ENCODE measurements at places on chromosomes 13 and 19.
A peak's percentile ranks its signal among the peaks of the same experiment; 100 is the strongest.

DNA sequence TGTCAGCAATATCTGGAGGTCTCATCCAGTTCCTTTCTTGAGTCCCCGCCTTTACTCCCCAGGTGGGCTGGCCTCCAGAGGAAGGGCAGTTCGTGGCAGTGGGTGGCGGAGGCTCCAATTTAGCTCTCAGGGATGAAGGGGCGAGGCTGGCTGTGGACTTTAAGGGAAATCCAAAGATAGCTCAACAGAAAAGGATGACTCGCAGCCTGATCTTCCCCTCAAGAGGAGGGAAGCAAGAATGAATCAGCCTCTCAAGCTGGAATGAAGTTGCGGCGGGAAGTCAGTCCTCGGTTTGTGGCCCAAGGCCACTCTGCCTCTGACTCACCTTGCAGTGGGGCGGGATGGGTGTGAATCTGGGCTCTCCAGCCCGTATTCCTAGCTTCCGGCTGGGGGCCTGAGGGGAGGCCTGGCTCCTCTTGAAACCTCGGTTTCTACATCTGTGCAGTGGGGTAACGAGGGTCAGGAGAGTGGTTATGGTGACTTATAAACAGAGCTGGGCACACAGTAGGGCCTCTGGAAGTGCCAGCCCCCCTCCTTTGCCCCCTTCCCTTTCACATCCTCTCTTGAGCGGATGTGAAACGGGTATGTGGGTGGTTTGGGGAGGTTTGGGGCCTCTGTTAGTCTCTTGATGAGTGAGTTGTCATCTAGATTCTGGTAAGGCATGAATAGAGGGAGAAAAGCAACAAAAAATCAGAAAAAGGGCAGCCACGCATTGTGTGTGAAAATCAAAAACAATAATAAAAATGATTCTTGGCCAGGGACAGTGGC, 10.5 kb upstream of the SMG9 start:
- DNase-seq: peak; percentile 97

- no peak for DNase-seq
Observed at GRCh38 chr13:51905787-51906186, 44.0 kb downstream of the CCDC70 start.

DNA sequence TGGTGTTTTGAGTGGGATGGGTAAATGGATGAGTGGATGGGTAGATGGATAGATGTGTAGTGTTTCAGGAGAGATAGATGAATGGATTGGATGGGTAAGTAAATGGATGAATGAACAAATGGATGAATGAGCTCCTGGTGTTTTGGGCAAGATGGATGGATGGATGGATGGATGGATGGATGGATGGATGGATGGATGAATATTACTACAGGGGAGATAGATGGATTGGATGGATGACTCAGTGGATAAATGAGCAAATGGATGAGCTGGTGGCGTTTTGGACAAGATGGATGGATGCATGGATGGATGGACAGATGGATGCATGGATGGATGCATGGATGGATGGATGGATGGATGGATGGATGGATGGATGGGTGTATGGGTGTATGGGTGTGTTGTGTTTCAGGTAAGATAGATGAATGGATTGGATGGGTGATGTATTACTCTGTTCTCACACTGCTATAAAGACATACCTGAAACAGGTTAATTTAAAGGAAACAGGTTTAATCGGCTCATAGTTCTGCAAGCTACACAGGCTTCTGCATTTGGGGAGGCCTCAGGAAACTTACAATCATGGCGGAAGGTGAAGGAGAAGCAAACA, 12.3 kb downstream of the ZSWIM4 start:
- DNase-seq: no peak

- no peak for DNase-seq
Observed at GRCh38 chr13:51761643-51762350, 42.2 kb downstream of the DHRS12 start.

DNA sequence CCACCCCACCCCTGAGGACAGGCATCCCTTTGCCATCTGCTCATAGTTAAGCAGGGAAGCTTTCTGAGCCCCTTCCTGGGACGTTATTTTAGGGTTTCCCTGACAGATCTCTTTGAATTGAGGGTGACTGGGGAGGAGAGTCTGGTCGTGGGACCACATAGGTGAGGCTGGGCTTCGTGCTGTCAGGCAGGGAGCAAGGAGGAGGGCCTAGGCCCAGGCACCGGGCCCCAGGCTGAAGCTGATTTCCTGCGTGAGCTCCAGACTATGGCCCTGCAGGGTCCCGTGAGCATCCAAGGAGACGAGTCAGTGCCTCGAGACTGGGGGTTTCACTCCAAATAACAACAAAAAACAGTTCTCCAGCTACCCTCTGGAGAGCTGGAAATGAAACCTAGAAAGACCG, 60.4 kb downstream of the MYO9B start:
- DNase-seq: no peak

DNA sequence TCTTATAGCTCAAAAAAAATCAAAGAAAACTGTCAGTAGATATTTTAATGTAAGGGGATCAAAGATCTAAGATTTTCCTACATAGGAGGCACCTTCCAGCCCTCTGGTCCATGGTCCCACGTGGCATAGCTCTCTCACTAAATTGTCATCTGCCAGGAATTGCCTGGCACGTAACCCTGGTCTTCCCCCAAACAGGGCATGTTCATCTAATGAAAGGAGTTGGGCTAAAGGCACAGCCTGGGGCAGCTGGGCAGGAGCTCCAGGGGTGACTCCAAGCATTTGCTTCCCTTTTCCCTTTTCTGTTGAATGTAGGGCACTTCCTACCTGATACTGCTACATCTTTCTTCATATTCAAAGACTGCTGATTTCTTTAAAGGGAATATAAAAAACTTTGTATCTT, 148.7 kb downstream of the COL4A1 start:
- DNase-seq: no peak

- DNase-seq: peak; percentile 1
Observed at GRCh38 chr19:38478273-38478971, 44.9 kb downstream of the RYR1 start.

GRCh38 chr13:61833228-61833627, 417.6 kb upstream of the PCDH20 start:
- DNase-seq: no peak

DNA sequence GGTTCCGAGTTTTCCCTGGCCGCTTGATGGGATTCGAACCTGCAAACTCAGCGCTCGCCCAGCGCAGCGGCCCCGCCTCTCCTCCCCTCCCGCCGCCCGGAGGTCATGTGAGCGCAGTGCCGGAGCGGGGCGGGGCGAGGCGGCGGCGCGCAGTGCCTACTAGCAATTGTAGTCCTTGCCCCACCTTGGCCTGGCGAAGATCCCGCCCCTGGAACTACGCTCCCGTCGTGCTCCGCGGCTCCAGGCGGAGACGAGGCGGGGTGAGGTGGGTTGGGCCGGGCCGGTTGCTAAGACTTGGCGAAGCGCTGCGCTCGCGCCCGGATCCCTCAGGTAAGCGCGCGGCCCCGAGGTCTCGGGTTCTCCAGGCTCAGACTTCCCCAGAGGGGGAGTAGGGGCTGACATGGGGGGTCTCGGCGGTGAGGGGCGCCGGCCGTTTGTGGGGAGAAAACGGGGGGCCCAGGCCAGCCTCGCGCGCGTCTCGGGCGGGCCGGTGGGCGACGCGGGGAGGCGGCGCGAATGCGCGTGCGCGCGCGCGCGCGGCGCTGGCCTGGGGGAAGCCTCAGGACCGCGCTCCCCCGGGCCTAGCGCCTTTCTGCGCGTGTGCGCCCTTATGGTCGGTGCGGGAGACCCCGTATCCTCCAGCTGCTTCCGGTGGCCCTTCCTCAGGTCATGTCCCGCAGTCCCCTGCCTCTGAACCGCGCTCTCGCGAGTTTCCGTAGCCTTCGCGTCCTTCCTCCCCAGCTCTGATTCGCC, at the start of the genes ADAT3 and SCAMP4:
Gene ADAT3 (plus strand): TSS at position 290 of the 753 bp plus-strand sequence. CDS start 6,649 bp downstream, outside the sequence.
Gene SCAMP4 (plus strand): TSS at position 290 of the 753 bp plus-strand sequence. CDS start 9,621 bp downstream, outside the sequence.
- DNase-seq: peak; percentile 99

DNA sequence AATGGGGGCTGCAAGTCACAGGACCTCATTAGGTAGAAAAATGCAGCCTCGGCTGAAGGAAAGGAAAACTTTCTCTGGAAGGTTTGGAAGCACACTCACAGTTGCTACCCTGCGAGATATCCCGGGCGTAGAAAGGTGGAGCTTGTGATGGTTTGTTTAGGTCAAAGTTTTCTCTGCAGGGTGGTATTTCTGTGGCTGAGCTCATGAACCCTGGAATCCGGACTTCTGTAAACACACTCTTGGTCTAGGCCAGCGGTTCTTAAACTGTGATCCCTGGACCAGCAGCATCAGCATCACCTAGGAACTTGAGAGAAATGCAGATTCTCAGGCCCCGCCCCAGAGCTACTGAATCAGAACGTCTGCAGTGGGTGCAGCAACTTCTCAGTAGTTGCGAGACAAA, 3.3 kb upstream of the SLC15A1 start:
- no peak for DNase-seq

DNA sequence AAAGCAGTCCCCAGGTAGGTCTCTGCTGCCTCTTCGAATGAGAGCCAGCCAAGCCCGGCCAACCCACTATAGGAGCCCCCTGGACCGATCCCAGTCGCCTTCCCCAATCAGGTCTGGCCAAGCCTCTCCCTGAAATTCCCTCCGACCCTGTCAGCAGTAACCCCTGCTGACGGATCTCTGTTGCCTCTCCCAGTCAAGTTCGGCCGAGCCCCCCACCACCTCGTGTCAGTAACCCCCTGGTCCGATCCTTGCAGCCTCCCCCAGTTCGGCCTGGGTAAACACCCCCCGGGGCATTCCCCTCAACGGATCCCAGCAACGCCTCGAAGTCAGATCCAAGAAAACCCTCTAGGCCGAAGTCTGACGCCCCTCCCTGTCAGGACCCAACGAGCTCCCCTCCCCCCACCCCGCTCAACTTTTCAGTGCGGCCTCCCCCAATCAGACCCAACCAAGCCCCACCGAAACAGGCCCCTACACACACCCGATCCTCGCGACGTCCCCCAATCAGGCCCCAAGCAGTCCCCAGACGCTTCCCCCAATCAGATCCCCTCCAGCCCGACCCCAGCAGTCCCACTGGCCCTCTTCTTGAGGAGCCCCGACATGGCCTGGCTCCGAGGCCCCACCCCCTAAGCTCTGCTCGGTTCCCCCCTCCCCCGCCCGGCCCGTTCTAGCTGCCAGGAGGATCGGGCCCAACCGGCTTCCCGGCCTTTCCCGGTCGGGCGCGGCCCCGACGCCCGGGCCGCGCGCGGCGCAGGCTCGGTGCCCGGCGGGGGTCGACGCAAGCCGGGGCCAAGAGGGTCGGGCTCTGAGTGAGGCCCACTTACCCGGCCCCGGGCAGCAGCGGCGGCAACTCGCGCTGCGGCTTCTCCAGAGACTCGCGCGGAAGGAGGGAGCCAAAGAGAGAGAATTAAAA, 1.8 kb downstream of the TNPO2 start:
- peak; percentile 75 for DNase-seq

- no peak for DNase-seq
Observed at GRCh38 chr13:46631179-46631542, 78.2 kb downstream of the LRCH1 start.

Data from fibroblast of skin of scalp (primary cell).